ENCODE measurements at places on chromosomes 5 and 9. TPM values are rescaled to one million over a fixed set of nuclear protein-coding genes. Genes with fewer than 3 reads are reported as not detected.

- H3K4me1 ChIP-seq, result no peaks in the 10 kb centered on the region
- no peak overlapping the region for H3K27ac ChIP-seq
- H3K27me3 ChIP-seq, result no peaks in the 10 kb centered on the region
These were observed 50.0 kb downstream of the CRB2 start for GRCh38 chr9:123406016-123406415.

GRCh38 chr5:53318303-53318702, 162.1 kb upstream of the FST start:
- no peak overlapping the region for H3K4me3 ChIP-seq
- no peak for DNase-seq
- H3K4me1 ChIP-seq, result no peaks in the 10 kb centered on the region
- no peaks in the 10 kb centered on the region for H3K27me3 ChIP-seq
- H3K36me3 ChIP-seq, result no peaks in the 10 kb centered on the region

DNA sequence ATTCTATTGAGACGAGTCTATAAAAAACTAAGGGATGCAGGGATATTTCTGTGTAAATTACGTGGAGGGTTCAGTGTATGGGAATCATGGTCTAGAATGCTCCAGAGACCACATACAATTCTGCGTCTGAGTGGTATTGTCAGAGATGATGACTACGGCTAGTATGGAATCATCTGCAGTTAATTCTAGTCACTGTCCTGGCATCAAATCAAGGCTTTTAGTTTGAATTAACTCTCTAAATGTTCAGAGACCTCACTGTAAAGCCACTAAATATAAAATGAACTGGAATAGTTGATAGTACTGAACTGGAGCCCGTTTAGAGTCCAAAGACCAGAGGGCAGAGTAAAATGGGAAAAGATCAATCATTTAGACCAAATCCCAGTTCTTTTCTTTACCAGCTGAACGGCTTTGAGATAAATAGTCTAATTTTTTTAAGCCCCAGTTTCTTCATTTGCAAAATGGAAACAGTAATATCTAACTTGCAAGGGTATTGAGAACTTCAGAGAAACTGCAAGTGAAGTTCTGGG, 599.8 kb downstream of the EBF1 start:
- no peaks in the 10 kb centered on the region for H3K36me3 ChIP-seq
- H3K4me3 ChIP-seq, result no peak overlapping the region
- no peak overlapping the region for H3K27ac ChIP-seq
- no peaks in the 10 kb centered on the region for H3K27me3 ChIP-seq

GRCh38 chr5:1187950-1188334, 13.5 kb upstream of the SLC6A19 start:
- H3K4me3 ChIP-seq, result no peak overlapping the region
- no peak for DNase-seq
- H3K27ac ChIP-seq, result no peak overlapping the region

GRCh38 chr5:171428809-171429542, 9.5 kb downstream of the FGF18 start:
- H3K27me3 ChIP-seq, result no peaks in the 10 kb centered on the region
- no peaks in the 10 kb centered on the region for H3K36me3 ChIP-seq
- no peak overlapping the region for H3K27ac ChIP-seq
- no peak for DNase-seq
- H3K4me3 ChIP-seq, result no peak overlapping the region

DNA sequence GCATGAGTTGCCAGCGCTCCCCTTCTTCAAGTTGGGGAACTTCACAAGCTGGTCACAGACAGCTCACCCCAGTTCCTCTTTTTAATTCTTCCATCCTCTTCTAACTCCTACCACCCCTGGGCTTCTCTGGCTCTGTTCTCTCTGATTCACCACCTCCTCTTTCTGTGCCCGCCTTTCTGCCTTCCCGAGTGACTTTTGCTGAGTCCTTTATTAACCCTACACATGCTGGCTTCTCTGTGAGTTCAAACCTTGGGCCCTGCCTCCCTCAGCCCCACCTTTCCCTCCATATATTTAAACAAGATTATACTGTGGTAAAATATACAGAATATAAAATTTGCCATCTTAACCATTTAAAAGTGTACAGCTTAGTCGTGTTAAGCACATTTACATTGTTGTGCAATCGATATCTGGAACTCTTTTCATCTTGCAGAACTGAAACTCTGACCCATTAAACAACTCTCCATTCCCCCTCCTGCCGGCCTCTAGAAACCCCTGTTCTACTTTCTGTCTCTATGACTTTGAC, 32.0 kb downstream of the SLC46A2 start:
- no peaks in the 10 kb centered on the region for H3K4me1 ChIP-seq
- DNase-seq, result no peak
- no peak overlapping the region for H3K27ac ChIP-seq
- no peak overlapping the region for H3K4me3 ChIP-seq
- no peaks in the 10 kb centered on the region for H3K36me3 ChIP-seq
- H3K27me3 ChIP-seq, result no peaks in the 10 kb centered on the region

DNA sequence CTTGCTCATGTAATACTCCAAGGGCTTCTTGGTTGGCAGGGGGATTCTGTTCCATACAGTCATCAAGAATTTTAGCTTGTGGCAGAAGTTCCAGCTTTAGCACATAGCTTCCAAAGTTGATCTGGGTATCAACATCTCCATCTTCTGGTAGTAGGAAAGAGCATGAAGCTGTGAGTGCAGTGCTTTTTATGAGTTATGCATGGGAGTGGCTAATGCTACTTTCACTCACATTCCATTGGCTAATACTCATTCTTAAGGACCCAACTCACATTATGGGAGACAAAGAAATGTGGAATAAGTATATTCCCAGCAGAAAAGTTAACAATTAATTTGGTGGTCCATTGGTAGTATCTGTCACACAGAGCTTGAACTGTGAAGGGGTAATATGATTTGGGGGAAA, 194.2 kb upstream of the CHD1 start:
- H3K36me3 ChIP-seq, result no peaks in the 10 kb centered on the region
- H3K27ac ChIP-seq, result no peak overlapping the region
- no peaks in the 10 kb centered on the region for H3K27me3 ChIP-seq
- H3K4me3 ChIP-seq, result no peak overlapping the region

DNA sequence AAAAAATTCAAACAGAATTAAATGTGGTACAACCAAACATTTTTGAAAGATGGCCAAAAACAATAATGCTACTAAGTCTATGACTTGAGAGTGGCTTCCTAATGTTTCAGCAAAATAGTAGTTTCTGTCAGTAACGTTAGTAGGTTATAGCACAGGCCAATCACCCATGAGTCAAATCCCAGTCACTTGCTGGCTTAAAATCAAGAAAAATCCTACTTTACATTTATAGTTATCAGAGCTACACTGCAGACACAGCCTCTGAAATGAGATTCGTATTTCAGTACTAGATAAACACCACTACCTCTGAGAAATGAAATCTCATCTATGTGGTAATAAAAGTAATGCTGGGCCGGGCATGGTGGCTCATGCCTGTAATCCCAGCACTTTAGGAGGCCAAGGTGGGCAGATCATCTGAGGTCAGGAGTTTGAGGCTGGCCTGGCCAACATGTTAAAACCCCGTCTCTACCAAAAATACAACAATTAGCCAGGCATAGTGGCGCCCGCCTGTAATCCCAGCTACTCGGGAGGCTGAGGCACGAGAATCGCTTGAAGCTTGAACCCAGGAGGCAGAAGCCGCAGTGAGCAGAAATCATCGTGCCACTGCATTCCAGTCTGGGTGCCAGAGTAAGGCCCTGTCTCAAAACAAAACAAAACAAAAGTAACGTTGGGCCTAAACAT, 6.1 kb downstream of the ZDHHC21 start:
- peaks cover 5% of the 10 kb centered on the region for H3K4me1 ChIP-seq
- no peak overlapping the region for H3K27ac ChIP-seq
- no peaks in the 10 kb centered on the region for H3K36me3 ChIP-seq
- H3K27me3 ChIP-seq, result no peaks in the 10 kb centered on the region
- no peak for DNase-seq
- H3K4me3 ChIP-seq, result no peak overlapping the region

DNA sequence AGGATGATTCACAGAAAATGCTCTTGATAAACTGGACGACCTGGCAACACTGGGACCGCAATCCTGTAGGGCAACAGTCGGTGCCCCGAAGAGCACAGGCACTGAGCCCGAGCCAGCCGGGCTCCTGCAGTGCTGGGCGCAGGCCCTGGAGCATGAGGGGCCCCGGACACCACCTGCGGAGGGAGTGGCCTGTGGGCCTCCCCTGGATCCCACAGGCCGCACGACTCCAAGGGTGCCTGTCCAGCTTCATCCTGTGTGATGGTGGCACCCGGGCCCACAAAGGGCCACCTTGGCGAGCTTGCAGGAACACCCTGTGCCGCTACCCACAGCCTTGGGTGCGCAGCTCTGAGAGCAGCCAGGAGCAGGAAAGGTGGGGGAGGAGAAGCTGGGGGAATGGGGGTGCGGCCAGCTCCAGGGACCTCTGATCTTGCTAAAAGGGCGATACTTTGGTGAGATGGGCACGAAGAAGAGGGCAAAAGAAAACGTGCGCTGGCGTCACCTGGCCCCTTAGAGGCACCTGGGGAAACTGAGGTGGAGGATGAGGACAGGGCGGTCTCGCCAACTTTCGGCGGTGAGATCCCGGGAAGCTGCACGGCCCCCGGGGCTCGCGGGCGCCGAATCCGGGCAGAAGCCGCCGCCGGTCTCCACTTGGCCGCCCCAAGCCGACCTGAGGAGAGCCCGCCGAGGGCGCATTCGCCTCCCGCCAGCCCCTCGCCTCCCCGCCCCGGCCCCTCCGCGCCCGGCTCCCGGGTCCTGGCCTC, 722 bp downstream of the TBC1D9B start:
- H3K27me3 ChIP-seq, result no peaks in the 10 kb centered on the region
- peaks cover 17% of the 10 kb centered on the region for H3K4me1 ChIP-seq
- peak; percentile 13 for DNase-seq
- no peaks in the 10 kb centered on the region for H3K36me3 ChIP-seq

DNA sequence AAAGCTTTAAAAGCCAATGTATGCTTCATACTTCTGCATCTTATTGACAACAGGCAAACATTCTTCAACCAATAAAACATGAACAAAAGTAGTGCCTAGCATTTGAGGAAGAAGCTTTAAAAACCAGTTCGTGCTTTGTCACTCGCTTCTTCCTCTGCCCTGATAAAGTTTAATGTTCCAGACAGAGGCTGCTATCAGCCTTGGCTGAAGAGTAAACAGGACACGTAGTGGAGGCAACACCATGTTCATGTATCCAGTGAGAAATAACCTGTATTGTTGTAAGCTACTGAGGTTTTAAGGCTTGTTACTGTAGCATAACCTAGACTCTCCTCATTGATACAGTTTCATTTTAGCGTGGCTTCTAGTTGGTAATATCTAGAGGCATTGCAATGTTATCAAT, 3.2 kb upstream of the FUBP3 start:
- no peaks in the 10 kb centered on the region for H3K27me3 ChIP-seq
- H3K36me3 ChIP-seq, result no peaks in the 10 kb centered on the region
- H3K4me3 ChIP-seq, result no peak overlapping the region
- peaks cover 26% of the 10 kb centered on the region for H3K4me1 ChIP-seq
- no peak for DNase-seq

DNA sequence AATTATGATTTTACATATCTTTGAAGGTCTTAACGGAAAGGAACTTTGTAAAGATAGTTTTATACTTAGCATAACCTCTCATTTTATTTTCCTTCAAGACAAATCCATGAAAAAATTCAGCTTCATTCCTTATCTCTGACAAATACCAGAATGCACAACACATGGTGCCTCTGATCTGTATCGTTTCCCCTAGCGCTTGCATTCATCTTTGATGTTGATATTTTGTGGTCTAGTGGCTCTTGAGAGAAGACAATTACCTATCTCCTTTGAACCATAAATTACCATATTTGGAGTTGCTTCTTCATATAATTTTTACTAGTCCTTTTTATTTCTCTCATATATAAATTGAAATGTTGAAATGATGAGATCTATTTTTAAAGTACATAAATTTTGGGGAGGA, 551.3 kb downstream of the PDE4D start:
- no peaks in the 10 kb centered on the region for H3K4me1 ChIP-seq
- no peak overlapping the region for H3K4me3 ChIP-seq
- no peaks in the 10 kb centered on the region for H3K36me3 ChIP-seq
- DNase-seq, result no peak
- H3K27me3 ChIP-seq, result no peaks in the 10 kb centered on the region
- H3K27ac ChIP-seq, result no peak overlapping the region

- no peaks in the 10 kb centered on the region for H3K27me3 ChIP-seq
- H3K27ac ChIP-seq, result no peak overlapping the region
- no peak for DNase-seq
- H3K36me3 ChIP-seq, result no peaks in the 10 kb centered on the region
- no peak overlapping the region for H3K4me3 ChIP-seq
These were observed 572.9 kb upstream of the SGCD start for GRCh38 chr5:155753943-155754581.

GRCh38 chr9:107584944-107585343, 95.4 kb upstream of the KLF4 start:
- DNase-seq, result no peak
- H3K27ac ChIP-seq, result no peak overlapping the region
- no peaks in the 10 kb centered on the region for H3K4me1 ChIP-seq
- H3K36me3 ChIP-seq, result no peaks in the 10 kb centered on the region
- H3K4me3 ChIP-seq, result no peak overlapping the region

GRCh38 chr5:166365164-166365563, 1926.3 kb upstream of the WWC1 start:
- no peak overlapping the region for H3K4me3 ChIP-seq
- no peaks in the 10 kb centered on the region for H3K36me3 ChIP-seq
- no peak overlapping the region for H3K27ac ChIP-seq
- H3K27me3 ChIP-seq, result no peaks in the 10 kb centered on the region
- no peaks in the 10 kb centered on the region for H3K4me1 ChIP-seq
- no peak for DNase-seq

GRCh38 chr5:96247097-96247701, 185.8 kb downstream of the PCSK1 start:
- no peaks in the 10 kb centered on the region for H3K36me3 ChIP-seq
- H3K27ac ChIP-seq, result no peak overlapping the region
- no peaks in the 10 kb centered on the region for H3K4me1 ChIP-seq
- H3K27me3 ChIP-seq, result no peaks in the 10 kb centered on the region

DNA sequence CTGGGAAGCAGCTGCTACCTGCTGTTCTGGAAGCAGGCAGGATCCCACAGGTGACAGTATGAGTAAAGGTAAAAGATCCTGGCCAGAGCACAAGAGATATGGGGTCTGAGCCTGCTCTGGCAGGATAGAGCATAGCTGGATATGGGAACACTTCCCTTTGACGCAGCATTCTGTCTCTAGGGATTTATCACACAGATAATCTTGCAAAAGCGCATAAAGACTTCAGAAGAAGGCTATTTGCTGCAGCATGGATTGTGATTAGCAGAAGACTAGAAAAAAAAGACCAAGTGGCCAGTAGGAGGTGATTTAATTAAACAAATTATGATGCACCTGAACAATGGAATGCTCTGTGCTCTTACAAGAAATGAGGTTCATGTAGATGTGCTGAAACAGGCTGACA, 52.4 kb upstream of the PWWP2A start:
- no peak overlapping the region for H3K27ac ChIP-seq
- no peak overlapping the region for H3K4me3 ChIP-seq
- DNase-seq, result no peak
- no peaks in the 10 kb centered on the region for H3K27me3 ChIP-seq

GRCh38 chr5:6551287-6551954, 81.4 kb downstream of the NSUN2 start:
- no peaks in the 10 kb centered on the region for H3K27me3 ChIP-seq
- H3K36me3 ChIP-seq, result no peaks in the 10 kb centered on the region
- H3K27ac ChIP-seq, result no peak overlapping the region
- H3K4me1 ChIP-seq, result no peaks in the 10 kb centered on the region
- DNase-seq, result no peak

GRCh38 chr5:109693535-109694400, 4.0 kb downstream of the MAN2A1 start:
- peaks cover 62% of the 10 kb centered on the region for H3K4me1 ChIP-seq
- H3K4me3 ChIP-seq, result no peak overlapping the region
- no peaks in the 10 kb centered on the region for H3K27me3 ChIP-seq

Gene SLC2A8
- 7.7 TPM for total RNA-seq

Gene GABBR2
- total RNA-seq, result not detected

Gene C9
- not detected for total RNA-seq

Gene C9orf152
- not detected for total RNA-seq

Gene ANXA1
- total RNA-seq, result 87.7 TPM

Gene F2RL1
- total RNA-seq, result 1.8 TPM

Gene KIF12
- not detected for total RNA-seq

Measured in CD8-positive, alpha-beta memory T cell (primary cell).